ENCODE measurements at places on chromosomes 12 and 14.

GRCh38 chr12:124126950-124127655 lies 154.1 kb downstream of the ZNF664 start:
- no peak for DNase-seq

- no peak for DNase-seq
These were observed 105.5 kb upstream of the CCND2 start for GRCh38 chr12:4168036-4168435.

DNA sequence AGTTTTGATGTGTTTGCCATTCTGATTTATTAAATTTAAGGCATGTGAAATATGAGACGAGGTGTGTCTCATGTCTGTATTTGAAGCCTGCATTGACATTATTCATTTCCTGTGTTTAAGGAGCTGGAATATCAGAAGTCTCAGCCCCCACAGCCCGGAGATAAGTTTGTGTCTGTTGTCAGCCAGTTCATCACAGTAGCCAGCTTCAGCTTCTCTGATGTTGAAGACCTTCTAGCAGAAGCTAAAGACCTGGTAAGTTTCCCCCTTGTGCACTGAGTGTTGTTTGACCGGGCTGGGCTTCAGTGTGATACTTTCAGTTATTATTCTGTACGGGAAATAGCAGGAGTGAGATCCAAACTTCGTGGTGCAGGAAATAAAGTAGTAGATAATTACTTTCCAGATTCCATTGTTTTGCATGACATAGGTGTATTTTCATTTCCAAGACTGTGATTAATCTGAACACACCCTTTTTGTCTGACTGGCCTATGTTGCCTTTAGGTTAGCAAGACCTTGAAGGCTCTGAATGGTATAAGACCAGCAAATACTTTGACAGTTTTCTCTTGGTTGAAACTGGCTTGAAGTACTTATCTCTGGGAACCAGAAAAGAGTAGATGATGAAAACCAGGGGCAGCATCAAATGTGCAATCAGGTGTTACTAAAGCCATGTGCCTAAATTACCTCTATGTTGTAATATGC lies 101.5 kb downstream of the GPR135 start:
- no peak for DNase-seq

DNA sequence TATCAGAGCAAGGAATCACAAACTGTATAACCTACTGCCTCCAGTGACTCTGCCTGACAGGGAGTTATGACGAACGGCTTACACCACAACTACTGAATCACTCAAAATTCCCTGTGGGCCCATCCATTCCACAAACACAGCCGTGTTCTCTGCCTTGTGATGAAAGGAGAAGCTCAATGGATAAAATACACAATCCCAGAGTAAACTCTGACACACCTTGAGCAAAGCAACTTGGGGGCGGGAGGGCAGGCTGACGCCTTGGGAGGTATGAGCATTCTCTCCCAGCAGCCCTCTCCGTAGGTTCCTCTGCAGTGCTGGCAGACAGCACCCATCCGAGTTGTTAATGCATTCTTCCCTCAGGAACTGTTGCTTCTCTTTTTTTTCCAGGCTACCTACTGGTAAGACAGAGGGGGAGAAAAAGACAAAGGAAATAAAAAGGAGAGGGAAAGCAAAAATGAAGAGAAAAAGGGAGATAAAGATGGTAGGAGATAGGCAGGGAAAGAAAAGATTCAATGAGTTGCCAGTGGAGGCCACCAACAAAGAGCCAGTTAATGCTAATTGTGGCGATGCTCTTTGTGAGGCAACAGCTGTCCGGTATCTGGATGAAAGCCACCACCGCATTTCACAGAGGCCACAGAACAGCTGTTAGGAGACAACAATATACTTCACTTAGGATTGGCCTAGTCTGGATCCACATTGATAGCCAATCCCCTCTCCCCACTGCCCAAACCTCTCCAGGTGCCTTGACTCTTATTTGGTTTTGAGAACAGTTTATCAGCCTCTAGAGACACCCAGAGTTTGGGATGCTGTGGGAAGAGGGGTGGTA lies 4.7 kb upstream of the DIO2 start:
- DNase-seq = no peak

- no peak for DNase-seq
These were observed 2.4 kb upstream of the TCL1B start for GRCh38 chr14:95683793-95684192.

DNA sequence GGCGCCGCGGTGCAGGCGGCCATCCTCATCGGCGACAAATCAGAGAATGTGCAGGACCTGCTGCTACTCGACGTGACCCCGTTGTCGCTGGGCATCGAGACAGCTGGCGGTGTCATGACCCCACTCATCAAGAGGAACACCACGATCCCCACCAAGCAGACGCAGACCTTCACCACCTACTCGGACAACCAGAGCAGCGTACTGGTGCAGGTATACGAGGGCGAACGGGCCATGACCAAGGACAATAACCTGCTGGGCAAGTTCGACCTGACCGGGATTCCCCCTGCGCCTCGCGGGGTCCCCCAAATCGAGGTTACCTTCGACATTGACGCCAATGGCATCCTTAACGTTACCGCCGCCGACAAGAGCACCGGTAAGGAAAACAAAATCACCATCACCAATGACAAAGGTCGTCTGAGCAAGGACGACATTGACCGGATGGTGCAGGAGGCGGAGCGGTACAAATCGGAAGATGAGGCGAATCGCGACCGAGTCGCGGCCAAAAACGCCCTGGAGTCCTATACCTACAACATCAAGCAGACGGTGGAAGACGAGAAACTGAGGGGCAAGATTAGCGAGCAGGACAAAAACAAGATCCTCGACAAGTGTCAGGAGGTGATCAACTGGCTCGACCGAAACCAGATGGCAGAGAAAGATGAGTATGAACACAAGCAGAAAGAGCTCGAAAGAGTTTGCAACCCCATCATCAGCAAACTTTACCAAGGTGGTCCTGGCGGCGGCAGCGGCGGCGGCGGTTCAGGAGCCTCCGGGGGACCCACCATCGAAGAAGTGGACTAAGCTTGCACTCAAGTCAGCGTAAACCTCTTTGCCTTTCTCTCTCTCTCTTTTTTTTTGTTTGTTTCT lies 1.7 kb downstream of the HSPA2 start:
- no peak for DNase-seq

DNA sequence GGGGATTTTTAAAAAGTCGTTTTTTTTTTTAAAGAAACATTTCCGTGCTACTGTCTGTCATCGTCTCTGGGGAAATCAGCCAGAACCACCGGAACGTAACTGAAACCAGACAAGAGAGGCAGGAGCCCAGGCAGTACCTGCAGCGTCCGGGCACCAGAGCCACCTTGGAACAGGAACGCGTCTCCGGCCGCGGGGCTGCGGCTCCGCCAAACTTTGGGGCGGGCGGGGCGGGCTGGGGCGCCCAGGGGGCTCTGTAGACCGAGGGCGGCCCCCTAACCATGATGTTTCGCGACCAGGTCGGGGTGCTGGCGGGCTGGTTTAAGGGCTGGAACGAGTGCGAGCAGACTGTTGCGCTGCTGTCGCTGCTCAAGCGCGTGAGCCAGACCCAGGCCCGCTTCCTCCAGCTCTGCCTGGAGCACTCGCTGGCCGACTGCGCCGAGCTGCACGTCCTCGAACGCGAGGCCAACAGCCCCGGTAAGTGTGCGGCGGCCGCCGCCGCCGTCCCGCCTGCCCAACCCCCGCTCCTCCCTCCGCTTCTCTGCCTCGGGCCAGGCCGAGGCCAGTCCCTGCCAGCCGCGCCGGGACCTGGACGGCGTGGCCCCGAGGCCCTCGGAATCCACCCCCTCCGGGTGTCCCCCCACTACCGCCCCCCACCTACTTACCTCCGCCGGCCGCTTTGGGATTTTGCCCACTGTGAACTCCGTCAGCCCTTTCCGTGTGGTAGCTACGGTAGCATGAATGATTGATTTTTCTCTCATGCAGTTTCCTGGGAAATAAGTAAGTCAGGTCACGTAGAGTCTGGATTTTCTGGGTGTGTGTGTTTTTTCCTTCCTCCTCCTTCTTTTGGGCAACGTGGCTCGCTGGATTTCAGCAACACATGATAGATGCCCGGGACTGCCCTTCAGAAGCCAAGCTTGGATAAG lies 972 bp downstream of the SAMD4A start:
- peak; percentile 14 for DNase-seq

DNA sequence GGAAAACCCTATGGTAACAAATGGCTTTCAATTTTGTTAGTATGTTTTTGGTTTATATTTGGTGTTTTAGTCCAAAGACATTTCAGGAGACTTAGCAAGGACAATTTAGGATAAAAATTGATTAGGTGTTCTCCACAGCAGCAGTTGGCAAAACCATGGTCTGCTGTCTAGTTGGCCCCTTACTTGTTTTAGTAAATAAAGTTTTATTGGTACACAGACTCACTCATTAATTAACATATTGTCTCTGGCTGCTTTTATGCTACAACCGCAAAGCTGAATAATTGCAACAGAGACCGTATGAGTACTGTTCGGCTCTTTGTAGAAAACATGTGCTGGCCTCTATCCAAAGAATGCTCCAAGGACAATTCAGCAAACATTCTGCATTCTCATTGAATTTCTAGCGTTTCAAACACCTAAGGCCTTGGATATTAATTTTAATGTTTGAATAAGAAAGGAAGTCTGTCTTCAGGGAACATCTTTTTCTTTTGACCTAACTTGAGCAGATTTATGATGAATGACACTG lies 77.7 kb downstream of the CCDC92 start:
- DNase-seq = no peak

DNA sequence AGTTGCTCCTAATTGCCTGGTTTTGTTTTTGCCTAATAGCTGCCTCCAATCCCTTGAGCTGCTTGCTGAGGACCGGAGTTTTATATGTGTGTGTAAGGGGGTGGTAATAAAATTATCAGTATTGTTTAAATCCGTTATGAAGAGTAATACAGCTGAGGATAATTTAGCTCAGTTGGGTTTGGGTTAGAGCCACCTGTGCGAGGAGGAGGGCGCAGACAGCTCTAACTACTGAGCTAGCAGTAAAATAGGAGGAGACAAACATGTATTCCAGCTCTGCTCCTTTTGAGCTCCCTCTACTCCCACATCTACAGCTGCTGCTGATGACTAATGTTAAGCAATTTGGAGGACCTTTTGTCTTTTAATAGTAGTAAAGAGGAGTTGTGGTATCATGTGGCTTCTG lies 61.5 kb downstream of the SPATS2 start:
- DNase-seq = no peak

- DNase-seq = no peak
These were observed at the start of gene CHGA for GRCh38 chr14:92922883-92923743. Gene CHGA, plus strand, starts transcription at chr14:92923150. Its CDS starts 210 bp downstream, at chr14:92923360.

- peak; percentile 81 for DNase-seq
These were observed at the start of gene C12orf43 for GRCh38 chr12:121015825-121016766. Gene C12orf43, minus strand, starts transcription at chr12:121016487. Its CDS starts 13 bp downstream, at chr12:121016474.

DNA sequence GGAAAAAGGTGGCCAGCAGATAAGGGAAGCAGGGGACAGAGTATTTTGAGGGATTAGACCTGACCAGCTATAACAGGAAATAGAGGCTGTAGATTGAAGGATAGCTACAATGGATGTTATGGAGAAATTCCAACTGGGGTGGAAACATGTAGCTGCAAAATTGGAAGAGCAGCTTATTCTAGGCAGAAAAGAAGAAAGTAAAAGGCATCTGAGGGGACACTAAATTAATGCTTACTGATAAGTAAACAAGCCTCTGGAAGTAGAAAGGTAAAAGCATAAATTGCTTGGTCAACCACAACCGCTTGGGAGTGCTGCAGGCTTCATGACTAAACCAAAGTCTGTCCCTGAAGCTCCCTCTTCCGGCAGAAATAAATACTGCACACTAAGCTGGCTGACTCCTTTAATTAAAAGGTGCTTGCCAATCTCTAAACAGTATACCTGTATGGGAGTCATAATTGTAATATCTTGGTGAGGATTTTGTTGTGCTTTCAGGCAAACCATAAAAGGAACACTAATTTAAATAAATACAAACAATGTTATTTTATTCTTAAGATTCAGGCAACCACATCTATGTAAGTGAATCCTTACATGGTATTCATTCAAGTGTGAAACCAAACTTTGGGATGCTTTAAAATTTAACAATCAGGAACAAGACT lies 7.7 kb downstream of the UBC start:
- DNase-seq = peak; percentile 75
